ENCODE measurements at places on chromosomes 16 and 17. TPM values are rescaled to one million over a fixed set of nuclear protein-coding genes. Genes with fewer than 3 reads are reported as not detected.
A peak's percentile ranks its signal among the peaks of the same experiment; 100 is the strongest.

Gene SYNGR3
- total RNA-seq: 18.1 TPM

Gene CCL13
- not detected for total RNA-seq

Gene GLIS2
- 1.4 TPM for total RNA-seq

DNA sequence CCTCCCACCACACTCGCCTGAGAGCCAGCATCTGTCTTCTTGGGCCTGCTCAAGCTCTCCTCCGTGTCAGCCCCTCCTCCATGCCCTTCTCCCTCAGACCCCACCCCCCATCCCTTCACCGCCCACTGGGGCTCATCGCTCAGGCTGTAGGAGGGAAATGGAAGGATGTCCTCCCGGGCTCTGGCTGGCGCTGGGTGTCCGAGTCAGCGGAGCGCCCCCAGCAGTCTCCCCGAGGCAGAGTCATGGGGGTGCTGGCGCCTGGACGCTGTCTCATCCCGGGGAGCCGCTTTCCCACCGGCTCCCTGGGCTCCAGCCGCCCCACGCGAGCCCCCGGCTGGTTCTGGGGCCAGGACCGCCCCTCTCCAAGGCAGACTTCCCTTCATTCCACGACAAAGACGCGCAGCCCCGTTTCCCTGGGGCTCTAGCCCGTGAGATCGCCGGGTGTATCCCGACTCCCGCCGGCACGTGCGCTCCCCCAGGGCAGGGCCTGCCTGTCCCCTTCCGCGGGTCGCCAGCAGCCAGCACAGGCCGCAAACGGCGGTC lies 428 bp upstream of the ANTKMT start:
- H3K27me3 ChIP-seq: peaks cover 17% of the 10 kb centered on the region
- peak overlapping the region; percentile 85 for H3K4me3 ChIP-seq
- peak; percentile 76 for DNase-seq
- peak overlapping the region; percentile 80 for H3K27ac ChIP-seq

DNA sequence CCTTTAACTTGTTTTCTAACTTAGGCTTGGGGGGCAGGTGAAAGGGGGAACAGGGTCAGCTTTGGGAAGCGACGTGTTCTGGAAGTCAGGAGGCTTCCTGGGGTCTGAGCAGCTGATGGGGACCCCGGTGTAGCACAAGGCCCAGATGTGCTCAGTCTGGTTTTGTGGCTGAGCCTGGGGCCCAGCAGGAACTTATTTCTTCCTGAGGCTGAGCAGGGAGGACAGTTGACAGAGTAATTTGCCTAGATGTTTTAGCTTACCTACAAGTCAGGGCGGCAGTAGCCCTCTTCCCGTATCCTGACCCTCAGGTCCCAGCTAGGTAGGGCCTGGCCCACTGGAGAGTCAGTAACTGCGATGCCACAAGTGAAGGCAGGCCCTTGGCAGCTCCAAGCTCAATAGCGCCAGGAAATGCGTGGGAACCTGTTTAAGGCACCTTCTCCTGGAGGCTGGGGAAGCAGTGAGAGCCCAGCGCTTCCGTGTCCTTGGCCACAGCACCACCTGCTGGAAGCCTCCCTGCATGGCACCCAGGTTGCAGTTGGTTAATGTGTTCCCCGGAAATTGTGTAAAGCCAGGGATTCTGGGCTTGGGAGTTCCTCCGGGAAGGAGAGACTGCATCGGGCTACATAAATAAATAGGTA lies 5.2 kb downstream of the CCR7 start:
- peak overlapping the region; percentile 95 for H3K4me3 ChIP-seq
- H3K4me1 ChIP-seq: peaks cover 71% of the 10 kb centered on the region
- DNase-seq: peak; percentile 95
- H3K27me3 ChIP-seq: no peaks in the 10 kb centered on the region
- peak overlapping the region; percentile 100 for H3K27ac ChIP-seq

DNA sequence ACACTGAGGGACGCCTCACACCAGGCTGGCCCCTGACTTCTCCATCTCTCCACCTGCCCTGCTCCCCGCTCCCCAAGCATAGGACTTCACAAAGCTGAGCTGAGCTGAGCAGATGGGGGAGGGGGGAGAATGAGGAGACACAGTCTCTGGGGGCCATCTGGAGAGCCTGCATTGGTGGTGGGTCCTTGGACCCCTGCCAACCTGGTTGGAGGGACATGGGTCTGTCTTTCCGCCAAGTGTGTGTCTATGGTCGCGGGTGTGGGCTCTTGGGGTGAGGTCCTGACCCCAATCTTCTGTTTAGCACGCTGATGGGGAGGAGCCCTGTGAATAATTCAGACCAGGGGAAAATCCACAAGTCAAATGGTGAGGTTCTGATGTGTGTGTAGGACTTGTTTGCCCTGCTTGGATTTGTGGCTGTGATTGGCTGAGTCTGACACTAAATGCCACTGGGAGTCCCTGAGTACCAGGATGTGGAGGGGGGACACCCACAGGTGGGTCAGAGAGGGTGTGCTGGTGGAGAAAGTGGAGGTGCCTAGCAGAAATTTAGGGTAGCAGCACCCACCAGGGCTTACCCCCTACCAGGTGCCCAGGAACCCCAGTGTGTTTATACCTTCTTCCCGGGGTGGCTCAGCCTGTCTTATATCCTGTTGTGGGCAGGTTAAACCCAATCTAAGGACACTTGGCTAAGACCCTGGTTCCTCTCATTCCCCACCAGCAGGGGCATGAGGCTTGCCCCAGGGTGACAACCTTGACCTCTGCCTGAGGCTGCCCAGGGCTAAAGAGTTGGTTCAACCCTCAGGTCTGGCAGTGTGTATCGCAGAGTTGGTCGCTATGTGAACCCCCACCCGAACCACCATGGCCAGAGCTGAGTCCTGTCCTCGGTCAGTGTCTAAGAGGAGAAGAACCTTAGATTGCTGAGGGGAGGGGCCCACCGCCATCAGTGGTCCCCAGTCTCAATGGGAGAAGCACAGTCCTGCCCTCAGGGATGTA lies 2.1 kb downstream of the FMNL1 start:
- peak overlapping the region; percentile 94 for H3K27ac ChIP-seq
- peaks cover 50% of the 10 kb centered on the region for H3K36me3 ChIP-seq
- no peaks in the 10 kb centered on the region for H3K27me3 ChIP-seq

GRCh38 chr17:17868641-17869522 lies 32.1 kb upstream of the SREBF1 start:
- no peak overlapping the region for H3K4me3 ChIP-seq
- H3K4me1 ChIP-seq: no peaks in the 10 kb centered on the region
- no peaks in the 10 kb centered on the region for H3K27me3 ChIP-seq
- H3K27ac ChIP-seq: no peak overlapping the region
- peaks cover 5% of the 10 kb centered on the region for H3K36me3 ChIP-seq
- no peak for DNase-seq

DNA sequence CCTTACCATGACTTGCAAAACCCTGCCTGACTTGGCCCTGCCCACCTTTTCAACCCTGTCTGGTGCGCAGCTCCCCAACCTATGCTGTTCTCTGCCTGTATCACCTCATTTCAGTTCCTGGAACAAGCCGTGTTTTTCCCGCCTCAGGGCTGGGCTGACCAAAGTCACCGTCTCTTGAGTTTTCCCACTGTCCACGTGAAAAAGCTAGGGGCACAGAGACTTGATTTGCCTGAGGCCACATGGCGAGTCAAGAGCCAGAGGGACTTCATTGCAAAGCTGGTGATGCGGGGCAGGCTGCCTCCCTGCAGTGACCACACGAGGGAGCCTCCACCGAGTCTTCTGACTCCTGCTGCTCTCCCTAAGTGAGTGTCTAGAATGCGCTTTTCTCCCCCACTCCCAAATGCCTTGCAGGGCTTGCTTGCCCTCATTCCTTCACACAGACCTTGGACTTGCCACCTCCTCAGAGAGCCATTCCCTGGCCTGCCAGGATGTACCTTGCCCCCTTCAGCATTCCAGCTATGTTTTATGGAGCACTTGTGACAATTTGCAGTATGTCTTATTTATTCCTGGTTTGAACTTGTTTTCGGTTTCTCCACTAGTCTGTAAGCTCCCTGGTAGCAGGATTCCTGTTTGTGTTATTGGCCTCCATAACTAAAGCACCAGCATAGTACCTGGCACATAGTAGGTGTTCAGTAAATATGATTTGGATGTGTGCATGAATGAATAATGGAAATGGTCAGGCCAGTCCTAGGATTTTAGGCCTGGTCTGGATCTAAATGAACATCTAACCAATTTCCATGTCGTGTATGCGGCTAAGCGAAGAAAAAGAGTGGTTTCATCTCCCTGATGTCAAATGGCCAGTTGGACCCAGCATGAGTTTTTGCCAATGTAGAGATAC lies 252.3 kb downstream of the SNX29 start:
- DNase-seq: peak; percentile 64
- no peak overlapping the region for H3K27ac ChIP-seq
- H3K36me3 ChIP-seq: no peaks in the 10 kb centered on the region
- no peaks in the 10 kb centered on the region for H3K27me3 ChIP-seq
- H3K4me1 ChIP-seq: peaks cover 3% of the 10 kb centered on the region

Measured in activated CD4-positive, alpha-beta T cell treated with anti-CD3 and anti-CD28 coated beads, Interleukin-2, amount 10 ng/mL, durations not matched to agents 24 days and 14 days (primary cell).